ENCODE measurements at places on chromosomes 1 and 21.

GRCh38 chr1:182145441-182145840, 83.9 kb upstream of the ZNF648 start:
- DNase-seq, result no peak

GRCh38 chr21:25234857-25235801, 372.2 kb downstream of the MRPL39 start:
- no peak for DNase-seq

- DNase-seq, result no peak
Measured at GRCh38 chr1:234089396-234089795, 184.9 kb downstream of the SLC35F3 start.

GRCh38 chr21:46634966-46635323, 529 bp upstream of the PRMT2 start:
- DNase-seq, result peak; percentile 75

GRCh38 chr1:226981386-226981817, 41.3 kb downstream of the COQ8A start:
- no peak for DNase-seq

Data from DMS79 treated with DMSO at 0.1 percent for 48 hours (cell line).